Cardiac ventricle fibroblast (primary cell): ENCODE measurements at places on chromosomes 7 and 10. TPM values are rescaled to one million over a fixed set of nuclear protein-coding genes. Genes with fewer than 3 reads are reported as not detected.

Gene WDR86
- 2.4 and 4.6 TPM in 2 replicates for total RNA-seq

Gene PLPP4
- not detected in 2 replicates for total RNA-seq

Gene GFRA1
- 0.19 and 0.68 TPM in 2 replicates for total RNA-seq

Gene SEC61G
- 382 and 398 TPM in 2 replicates for total RNA-seq

Gene SPDYE1
- not detected in 2 replicates for total RNA-seq

Gene GHRHR
- not detected in 2 replicates for total RNA-seq

Gene INMT
- total RNA-seq = 181 and 220 TPM in 2 replicates

Gene CYP3A4
- not detected in 2 replicates for total RNA-seq

Gene RAPGEF5
- total RNA-seq = 1.9 and 6.4 TPM in 2 replicates

Gene SRRT
- 35.5 and 36.9 TPM in 2 replicates for total RNA-seq

Gene ADAM12
- 18.3 and 31.8 TPM in 2 replicates for total RNA-seq

Gene ATOH7
- total RNA-seq = not detected in 2 replicates

Gene ASZ1
- total RNA-seq = not detected in 2 replicates
